Sigmoid colon (tissue), 7 donors: ENCODE measurements at places on chromosomes 5 and 9.
A peak's percentile ranks its signal among the peaks of the same experiment; 100 is the strongest.

- no peaks in the 10 kb centered on the region for H3K36me3 ChIP-seq
- H3K27me3 ChIP-seq, result no peaks in the 10 kb centered on the region
- no peak overlapping the region for H3K27ac ChIP-seq
- H3K4me3 ChIP-seq, result no peak overlapping the region
These were observed 57.4 kb upstream of the PRSS3 start for GRCh38 chr9:33737811-33738606.

- no peaks in the 10 kb centered on the region for H3K36me3 ChIP-seq
- no peak for DNase-seq
- no peak overlapping the region for H3K27ac ChIP-seq
- no peaks in the 10 kb centered on the region for H3K4me1 ChIP-seq
These were observed 112.8 kb downstream of the MVB12B start for GRCh38 chr9:126439402-126439765.

DNA sequence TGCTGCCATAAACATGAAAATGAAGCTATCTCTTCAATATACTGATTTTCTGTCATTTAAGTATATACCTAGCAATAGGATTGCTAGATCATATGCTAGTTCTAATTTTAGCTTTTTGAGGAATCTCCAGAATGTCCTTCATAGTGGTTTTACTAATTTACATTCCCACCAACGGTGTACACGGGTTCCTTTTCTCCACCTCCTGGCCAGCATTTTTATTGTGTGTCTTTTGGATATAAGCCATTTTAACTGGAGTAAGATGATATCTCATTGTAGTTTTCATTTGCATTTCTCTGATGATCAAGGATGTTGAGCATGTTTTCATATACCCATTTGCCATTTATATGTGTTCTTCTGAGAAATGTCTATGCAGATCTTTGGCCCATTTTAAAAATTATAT, 446.5 kb downstream of the GABRG2 start:
- H3K4me3 ChIP-seq, result no peak overlapping the region
- no peak overlapping the region for H3K27ac ChIP-seq
- no peaks in the 10 kb centered on the region for H3K27me3 ChIP-seq
- no peak for DNase-seq

- no peaks in the 10 kb centered on the region for H3K36me3 ChIP-seq
- H3K27me3 ChIP-seq, result no peaks in the 10 kb centered on the region
- H3K27ac ChIP-seq, result no peak overlapping the region
- no peak overlapping the region for H3K4me3 ChIP-seq
- no peak for DNase-seq
- no peaks in the 10 kb centered on the region for H3K4me1 ChIP-seq
These were observed 36.3 kb upstream of the MTAP start for GRCh38 chr9:21766096-21766495.

GRCh38 chr5:147997486-147997885, 66.3 kb upstream of the SPINK5 start:
- H3K4me1 ChIP-seq, result no peaks in the 10 kb centered on the region
- no peaks in the 10 kb centered on the region for H3K27me3 ChIP-seq
- no peaks in the 10 kb centered on the region for H3K36me3 ChIP-seq
- no peak for DNase-seq
- no peak overlapping the region for H3K27ac ChIP-seq

- peaks cover 20% of the 10 kb centered on the region for H3K4me1 ChIP-seq
- DNase-seq, result peak; percentile 83
- no peak overlapping the region for H3K4me3 ChIP-seq
- H3K27me3 ChIP-seq, result no peaks in the 10 kb centered on the region
- H3K36me3 ChIP-seq, result peaks cover 8% of the 10 kb centered on the region
- H3K27ac ChIP-seq, result peak overlapping the region; percentile 72
These were observed 41.3 kb upstream of the TESK1 start for GRCh38 chr9:35563791-35564197.

DNA sequence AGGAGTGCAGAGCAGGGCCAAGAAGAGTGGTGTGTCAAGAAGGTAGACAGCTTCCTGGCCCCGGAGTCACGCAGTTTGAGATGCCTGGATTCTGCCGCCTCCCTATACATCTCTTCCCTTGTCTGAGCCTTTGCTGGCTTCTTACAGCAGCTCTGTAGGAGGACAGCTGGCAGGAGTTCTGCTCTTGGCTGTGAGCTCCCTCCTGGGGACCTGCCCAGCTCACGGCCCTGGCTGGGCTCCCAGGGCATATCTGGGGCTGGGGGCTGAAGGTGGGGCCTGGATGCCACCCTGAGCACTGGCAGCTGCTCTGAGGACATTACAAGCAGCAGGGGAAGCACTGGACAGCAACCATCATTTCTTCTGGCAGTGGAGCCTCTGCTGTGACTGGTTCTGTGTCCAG, 786 bp upstream of the TSSK1B start:
- H3K4me1 ChIP-seq, result no peaks in the 10 kb centered on the region
- no peaks in the 10 kb centered on the region for H3K27me3 ChIP-seq
- H3K27ac ChIP-seq, result no peak overlapping the region
- no peak for DNase-seq
- no peak overlapping the region for H3K4me3 ChIP-seq
- no peaks in the 10 kb centered on the region for H3K36me3 ChIP-seq

- no peak for DNase-seq
- no peaks in the 10 kb centered on the region for H3K36me3 ChIP-seq
These were observed 527 bp upstream of the SREK1 start for GRCh38 chr5:66143473-66144073.

DNA sequence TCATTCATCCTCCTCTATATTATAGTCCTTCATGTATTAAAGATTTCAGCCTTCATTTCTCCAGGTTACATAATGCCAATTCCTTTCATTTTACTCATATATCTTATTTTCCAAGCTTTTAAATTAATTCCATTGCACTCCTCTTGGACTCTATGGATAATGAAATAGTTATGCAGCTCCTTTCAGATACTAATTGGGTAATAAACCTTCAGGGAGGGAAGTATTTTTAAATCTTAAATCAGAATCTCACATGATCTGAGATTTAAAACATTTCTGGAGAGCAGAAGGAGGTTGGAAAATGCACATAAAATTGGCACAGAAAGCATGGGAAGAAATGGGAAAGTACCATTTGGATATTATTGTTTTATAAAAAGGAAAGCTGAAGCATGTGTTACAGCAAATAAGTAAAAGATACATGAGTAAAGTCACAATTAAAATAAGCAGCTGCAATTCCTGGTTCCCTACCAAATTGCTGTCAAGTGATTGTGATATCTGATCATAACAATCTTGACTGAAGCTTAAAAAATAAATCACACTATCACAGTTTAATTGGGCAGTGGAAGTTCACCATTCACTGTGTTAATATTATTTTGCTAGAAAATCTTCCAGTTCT, 257.9 kb upstream of the NREP start:
- H3K4me3 ChIP-seq, result no peak overlapping the region
- no peaks in the 10 kb centered on the region for H3K36me3 ChIP-seq
- H3K27ac ChIP-seq, result no peak overlapping the region

DNA sequence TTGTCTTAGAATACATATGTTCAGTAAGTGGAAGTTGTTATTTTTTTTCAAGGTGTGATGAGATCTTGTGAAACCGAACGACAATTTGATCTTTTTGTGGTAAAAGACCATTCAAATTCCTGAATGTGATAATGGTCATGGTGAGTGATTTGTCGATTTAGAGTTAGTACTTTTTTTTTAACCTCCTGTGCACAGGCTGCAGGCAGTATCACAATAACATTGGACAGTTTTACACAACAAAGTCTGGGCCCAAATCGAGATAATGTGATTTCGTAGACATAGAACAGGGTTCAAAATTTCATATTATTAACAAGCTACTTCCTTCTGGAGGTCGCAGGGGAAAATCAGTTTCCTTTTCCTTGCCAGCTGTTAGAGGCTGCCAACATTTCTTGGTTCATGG, 48.6 kb upstream of the C5orf46 start:
- no peaks in the 10 kb centered on the region for H3K27me3 ChIP-seq
- no peaks in the 10 kb centered on the region for H3K4me1 ChIP-seq
- DNase-seq, result no peak

DNA sequence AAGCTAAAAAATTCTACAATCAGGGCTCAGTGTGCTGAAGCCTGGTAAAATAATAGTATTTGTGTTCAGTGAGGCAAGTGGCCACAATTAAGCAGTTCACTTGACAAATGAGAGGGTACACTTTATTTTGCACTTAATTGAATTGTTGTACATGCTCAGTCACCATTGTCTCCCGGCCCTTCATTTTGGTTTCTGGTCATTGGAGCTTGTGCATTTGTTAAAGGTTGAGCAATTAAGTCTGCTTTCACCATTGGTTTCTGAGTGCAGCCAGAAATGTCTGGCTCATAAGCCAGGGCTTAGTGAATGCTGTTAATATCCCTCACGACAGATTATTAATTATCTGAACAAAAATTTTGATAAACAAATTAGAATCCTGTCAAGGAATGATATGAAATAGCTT, 89.6 kb downstream of the PRDM6 start:
- no peaks in the 10 kb centered on the region for H3K36me3 ChIP-seq
- no peak overlapping the region for H3K4me3 ChIP-seq
- H3K4me1 ChIP-seq, result peaks cover 16% of the 10 kb centered on the region
- H3K27me3 ChIP-seq, result no peaks in the 10 kb centered on the region

DNA sequence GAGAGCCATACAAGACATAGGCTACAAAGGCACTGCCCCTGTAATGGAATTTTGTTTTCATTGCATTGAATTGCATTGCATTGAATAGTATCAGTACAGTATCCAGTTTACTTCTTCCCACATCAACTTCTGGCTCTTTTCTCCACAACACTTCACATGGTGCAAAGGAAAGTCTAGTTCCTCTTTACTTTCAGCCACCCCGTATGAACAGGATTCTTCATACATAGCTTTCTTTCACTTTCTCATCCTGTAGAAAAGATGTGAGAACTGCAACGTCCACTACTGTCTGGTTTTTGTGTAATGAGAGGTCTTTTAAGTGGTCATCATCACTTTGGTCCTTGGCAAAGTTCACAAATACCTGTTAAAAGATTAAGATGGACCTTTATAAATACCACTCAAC, 20.2 kb downstream of the NIPSNAP3B start:
- H3K4me1 ChIP-seq, result no peaks in the 10 kb centered on the region
- H3K27ac ChIP-seq, result no peak overlapping the region
- H3K4me3 ChIP-seq, result no peak overlapping the region
- no peaks in the 10 kb centered on the region for H3K27me3 ChIP-seq

- H3K36me3 ChIP-seq, result no peaks in the 10 kb centered on the region
- no peaks in the 10 kb centered on the region for H3K4me1 ChIP-seq
- H3K27ac ChIP-seq, result no peak overlapping the region
- H3K4me3 ChIP-seq, result no peak overlapping the region
These were observed 190.2 kb upstream of the ELL2 start for GRCh38 chr5:96151891-96152290.

DNA sequence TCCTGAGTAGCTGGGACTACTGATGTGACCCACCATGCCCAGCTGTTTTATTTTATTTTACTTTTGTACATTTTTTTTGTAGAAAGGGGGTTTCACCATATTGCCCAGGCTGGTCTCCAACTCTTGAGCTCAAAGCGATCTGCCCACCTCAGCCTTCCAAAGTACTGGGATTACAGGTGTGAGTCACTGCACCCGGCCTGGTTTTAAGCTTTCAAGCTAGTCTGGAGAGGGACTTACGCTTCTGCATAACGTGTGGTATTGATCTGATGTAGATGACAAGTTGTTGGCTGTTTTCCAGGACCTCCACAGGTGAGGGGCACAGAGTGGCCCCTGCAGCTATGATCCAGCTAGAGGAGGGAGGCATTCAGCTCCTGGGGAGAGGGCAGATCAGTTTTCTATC, 6.8 kb upstream of the CCL21 start:
- H3K4me1 ChIP-seq, result peaks cover 4% of the 10 kb centered on the region
- DNase-seq, result no peak
- H3K4me3 ChIP-seq, result no peak overlapping the region
- no peaks in the 10 kb centered on the region for H3K27me3 ChIP-seq

DNA sequence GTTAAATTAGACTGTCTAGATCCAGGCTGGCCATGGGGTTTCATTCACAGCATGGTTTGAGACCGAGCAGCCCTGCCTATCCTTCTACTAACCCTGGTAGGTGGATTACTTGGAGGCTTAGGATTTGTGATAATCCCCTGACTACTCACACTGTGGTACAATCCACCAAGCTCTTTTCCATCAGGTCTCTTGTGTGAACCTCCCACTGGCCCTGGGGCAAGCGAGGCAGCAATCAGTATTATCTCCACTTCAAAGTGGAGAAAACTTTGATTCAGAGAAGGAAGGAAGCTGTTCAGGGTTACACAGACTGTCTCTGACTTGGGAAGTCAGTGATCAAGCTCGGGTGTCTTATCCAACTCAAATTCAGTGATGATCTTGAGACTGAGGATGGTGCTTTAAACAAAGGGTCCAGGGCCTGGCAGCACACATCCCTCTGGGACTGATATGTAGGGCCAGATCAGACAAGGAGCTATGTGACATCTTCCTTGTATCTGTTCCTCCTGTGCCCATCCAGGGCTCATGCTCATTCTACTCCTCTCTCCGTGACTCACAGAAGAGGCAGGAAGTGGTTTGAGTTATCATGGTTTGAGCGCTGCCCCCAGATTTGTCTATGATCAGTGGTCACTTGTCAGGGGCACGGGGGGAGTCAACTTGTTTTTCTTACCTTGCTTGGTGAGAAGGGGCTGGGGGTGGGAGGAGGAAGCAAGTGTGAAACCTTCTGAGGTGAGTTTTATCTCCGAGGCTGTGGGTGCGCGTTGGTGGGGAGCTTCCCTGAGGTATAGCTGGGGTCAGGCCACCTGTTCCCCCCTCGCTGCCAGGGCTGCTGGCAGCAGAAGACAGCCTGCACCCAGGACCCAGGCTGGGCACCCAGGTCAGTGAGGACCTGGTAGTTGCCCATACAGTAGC, 48.6 kb downstream of the RGS3 start:
- peaks cover 13% of the 10 kb centered on the region for H3K4me1 ChIP-seq
- peak overlapping the region; percentile 5 for H3K27ac ChIP-seq
- no peak overlapping the region for H3K4me3 ChIP-seq
- DNase-seq, result no peak
- H3K36me3 ChIP-seq, result peaks cover 7% of the 10 kb centered on the region

GRCh38 chr9:26163931-26164330, 485.7 kb upstream of the TUSC1 start:
- no peak for DNase-seq
- H3K36me3 ChIP-seq, result no peaks in the 10 kb centered on the region
- H3K27ac ChIP-seq, result no peak overlapping the region
- no peaks in the 10 kb centered on the region for H3K4me1 ChIP-seq
- H3K4me3 ChIP-seq, result no peak overlapping the region

GRCh38 chr5:134944630-134945029, 23.1 kb upstream of the CATSPER3 start:
- H3K27me3 ChIP-seq, result no peaks in the 10 kb centered on the region
- H3K27ac ChIP-seq, result no peak overlapping the region
- peaks cover 12% of the 10 kb centered on the region for H3K4me1 ChIP-seq
- no peak overlapping the region for H3K4me3 ChIP-seq
- no peak for DNase-seq
- H3K36me3 ChIP-seq, result no peaks in the 10 kb centered on the region

- DNase-seq, result no peak
- no peak overlapping the region for H3K4me3 ChIP-seq
- H3K27me3 ChIP-seq, result no peaks in the 10 kb centered on the region
- H3K36me3 ChIP-seq, result no peaks in the 10 kb centered on the region
- no peak overlapping the region for H3K27ac ChIP-seq
These were observed 40.6 kb upstream of the SLIT3 start for GRCh38 chr5:169341556-169341955.

GRCh38 chr5:22514231-22514630, 338.9 kb downstream of the CDH12 start:
- no peak for DNase-seq
- H3K27me3 ChIP-seq, result no peaks in the 10 kb centered on the region
- H3K27ac ChIP-seq, result no peak overlapping the region
- no peaks in the 10 kb centered on the region for H3K36me3 ChIP-seq
- no peak overlapping the region for H3K4me3 ChIP-seq

GRCh38 chr9:32378496-32378895, 5.9 kb upstream of the ACO1 start:
- no peaks in the 10 kb centered on the region for H3K27me3 ChIP-seq
- no peak overlapping the region for H3K4me3 ChIP-seq
- peaks cover 2% of the 10 kb centered on the region for H3K4me1 ChIP-seq
- no peak overlapping the region for H3K27ac ChIP-seq
- no peak for DNase-seq
